ENCODE measurements at places on chromosomes 5 and 9.
A peak's percentile ranks its signal among the peaks of the same experiment; 100 is the strongest.

- no peak for DNase-seq
Observed at GRCh38 chr5:180294411-180294810, 2.5 kb upstream of the MAPK9 start.

- no peak for DNase-seq
Observed at GRCh38 chr5:180601591-180602480, 10.5 kb upstream of the SCGB3A1 start.

DNA sequence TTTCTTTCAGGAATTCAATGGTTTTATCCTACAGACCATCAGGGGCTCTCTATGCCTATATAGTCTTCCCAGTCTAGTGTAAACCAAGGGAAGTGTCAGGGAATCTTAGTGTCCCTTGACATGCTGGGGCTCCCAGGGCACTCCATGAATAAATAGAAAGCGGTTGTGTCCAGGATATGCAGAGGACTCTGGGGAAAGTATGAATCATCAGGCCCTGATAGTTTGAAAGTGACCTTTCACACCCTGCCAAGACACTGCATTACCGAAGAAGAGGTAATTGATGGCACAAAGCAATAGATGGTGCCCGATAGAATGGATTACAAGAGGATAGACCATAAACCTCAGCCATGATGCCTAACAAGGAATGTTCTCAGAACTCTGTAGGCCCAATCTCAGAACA lies 163.3 kb upstream of the DAPK1 start:
- no peak for DNase-seq

DNA sequence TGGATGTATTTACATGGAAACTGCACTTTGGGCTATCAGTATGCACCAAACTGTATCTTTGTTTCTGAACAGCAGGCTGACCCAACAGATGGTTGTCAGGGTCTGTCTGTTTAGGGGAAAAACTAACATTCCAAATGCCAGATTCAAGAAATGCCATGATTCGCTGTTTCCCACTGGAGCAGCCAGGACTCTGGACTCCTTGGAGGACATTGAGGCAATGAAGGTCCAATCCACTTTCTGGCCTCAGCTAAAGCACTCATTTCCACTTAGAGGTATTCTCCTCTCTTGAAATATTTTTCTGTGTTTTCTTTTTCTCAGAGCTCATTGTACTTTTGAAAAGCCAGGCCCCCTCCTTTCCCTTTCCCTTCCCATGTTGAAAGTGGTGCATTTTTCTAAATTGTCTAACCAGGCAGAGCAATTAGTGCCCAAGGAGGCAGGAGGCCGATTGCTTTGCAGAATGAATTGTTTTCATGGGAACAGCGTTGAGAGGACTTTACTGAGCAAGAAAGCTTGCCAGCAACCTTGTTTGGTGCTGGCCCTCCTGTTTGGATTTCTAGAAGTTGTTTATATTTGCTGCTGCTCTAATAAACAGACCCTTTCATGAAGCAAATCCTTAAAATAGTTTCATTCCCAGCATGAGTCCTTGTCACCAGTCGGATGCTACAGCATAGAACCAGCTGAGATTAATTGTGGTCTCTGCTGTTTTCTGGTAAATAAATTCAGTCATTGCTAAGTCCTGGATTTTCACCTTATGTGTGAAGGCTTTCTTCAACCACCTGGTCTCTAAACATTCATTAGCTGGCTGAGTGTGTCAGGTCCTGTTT lies 132.8 kb upstream of the TAF11L2 start:
- peak; percentile 73 for DNase-seq

Data from eye (tissue), 1 donor.